ENCODE measurements at places on chromosomes 1 and 21.

- no peak for DNase-seq
Observed at GRCh38 chr1:99963041-99963795, 6.6 kb upstream of the SLC35A3 start.

DNA sequence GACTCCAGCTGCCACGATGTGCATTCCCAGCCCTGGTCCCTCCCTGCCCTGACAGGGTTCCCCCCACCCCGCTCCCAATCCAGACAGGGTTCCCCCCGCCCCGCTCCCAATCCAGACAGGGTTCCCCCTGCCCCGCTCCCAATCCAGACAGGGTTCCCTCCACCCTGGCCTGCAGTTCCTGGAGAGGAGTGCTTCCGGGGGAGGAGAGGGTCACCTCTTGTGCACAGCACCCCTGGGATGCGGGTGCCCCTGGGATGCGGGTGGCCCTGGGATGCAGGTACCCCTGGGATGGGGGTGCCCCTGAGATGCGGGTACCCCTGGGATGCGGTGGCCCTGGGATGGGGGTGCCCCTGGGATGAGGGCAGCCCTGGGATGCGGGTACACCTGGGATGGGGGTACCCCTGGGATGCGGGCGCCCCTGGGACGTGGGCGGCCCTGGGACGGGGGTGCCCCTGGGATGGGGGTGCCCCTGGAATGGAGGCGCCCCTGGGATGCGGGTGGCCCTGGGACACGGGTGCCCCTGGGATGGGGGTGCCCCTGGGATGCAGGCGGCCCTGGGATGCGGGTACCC lies 36.7 kb upstream of the SLC19A1 start:
- no peak for DNase-seq

- DNase-seq = no peak
Observed at GRCh38 chr1:77143529-77144121, 75.6 kb downstream of the PIGK start.

DNA sequence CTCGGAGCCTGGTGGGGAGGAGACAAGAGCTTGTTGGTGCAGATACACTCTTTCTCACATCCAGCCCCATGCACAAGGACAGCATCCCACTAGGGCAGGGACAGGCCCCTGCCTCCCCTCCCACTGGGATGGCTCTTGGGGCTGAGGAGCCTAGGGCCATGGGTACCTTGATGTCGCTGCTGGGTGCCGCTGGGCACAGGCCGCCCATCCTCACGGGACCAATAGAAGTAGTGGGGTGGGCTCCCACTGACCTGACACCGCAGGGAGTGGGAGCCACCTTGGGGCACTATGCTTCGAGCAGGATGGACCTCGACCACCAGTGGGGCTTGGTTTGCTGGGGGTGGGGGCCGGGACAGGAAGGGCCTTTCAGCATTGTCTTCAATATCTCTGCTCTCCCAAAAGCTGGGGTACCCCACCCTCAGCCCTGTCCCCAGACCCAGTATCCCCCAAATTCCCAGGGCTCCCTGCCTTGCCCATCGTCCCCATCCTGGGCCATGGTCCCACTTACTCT lies 47.7 kb downstream of the LDLRAD2 start:
- no peak for DNase-seq

GRCh38 chr1:18440385-18441226 lies 40.1 kb upstream of the KLHDC7A start:
- no peak for DNase-seq

DNA sequence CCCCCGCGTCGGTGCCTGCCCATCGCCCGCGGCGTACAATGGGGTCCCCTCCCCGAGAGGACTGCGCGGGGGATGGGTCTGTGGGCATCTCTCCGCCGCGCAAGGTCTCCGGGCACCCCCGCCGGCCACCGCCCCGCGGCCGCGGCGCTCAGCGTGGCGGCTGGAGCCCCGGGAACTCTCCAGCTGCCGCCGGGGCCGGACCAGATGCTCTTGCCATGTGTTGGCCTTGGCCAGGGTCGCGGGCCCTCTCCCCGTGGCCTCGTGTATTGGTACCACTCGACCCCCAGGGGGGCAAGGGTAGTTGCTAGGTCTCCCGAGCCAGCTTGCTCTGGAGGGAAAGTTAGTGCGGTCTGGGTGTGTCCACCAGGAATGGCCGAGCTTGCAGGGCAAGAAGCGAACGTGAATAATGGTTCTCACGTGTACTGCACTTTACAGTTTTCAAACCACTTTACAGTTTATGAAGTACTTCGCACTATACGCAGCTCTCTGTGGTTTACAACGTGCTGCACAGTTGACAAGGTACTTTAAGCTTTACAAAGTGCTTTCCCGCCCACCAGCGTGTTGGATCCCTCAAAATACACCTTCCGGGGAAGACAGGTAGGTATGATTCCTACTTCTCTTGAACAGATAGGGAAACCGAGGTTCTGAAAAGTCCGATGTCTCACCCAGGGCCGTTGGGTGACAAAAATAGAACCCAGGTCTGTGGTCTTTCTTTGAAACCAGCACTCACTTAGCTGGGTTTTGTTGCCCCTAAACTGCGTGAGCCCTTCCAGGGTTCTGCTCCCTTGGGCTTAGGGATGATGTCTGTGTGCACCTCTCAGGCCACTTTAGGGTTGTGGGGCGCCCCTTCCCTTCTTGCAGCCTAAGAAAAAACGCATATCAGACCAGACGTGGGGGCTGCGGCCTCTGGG lies 1.2 kb downstream of the EPHB2 start:
- peak; percentile 56 for DNase-seq

DNA sequence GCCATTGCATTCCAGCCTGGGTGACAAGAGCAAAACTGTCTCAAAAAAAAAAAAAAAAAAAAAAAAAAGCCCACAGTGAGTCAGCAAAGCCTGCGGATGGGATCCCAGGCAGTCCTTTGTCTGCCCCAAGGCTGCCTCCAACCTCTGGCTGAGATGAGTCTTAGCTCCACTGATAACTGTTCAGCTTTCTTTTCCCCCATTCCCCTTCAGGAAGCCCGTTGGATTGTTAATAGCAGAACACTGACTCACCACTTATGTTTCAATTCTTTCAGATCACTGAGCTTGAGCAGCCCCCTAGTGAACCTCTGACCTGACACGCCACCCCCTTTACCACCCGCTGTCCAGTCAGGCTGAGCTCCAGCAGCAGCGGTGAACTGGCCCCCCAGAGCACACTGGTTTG lies 57.5 kb downstream of the ERG start:
- DNase-seq = no peak

DNA sequence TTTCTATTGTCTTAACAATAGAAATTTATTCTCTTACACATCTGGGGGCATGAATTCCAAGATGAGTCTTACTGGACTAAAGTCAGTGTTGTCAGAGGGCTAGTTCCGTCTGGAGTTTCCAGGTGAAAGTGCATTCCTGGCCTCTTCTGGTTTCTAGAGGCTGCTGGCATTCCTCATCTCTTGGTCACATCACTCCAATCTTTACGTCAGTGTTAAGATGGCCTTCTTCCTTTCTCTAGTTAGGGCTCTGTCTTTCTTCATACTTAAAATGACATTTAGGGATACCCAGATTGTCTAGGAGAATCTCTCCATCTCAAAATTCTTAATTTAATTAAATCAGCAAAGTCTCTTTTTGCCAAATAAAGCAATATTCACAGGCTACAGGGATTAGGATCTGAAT lies 13.3 kb upstream of the PDC start:
- DNase-seq = no peak

GRCh38 chr1:159338018-159338417 lies 35.9 kb downstream of the FCER1A start:
- DNase-seq = no peak

DNA sequence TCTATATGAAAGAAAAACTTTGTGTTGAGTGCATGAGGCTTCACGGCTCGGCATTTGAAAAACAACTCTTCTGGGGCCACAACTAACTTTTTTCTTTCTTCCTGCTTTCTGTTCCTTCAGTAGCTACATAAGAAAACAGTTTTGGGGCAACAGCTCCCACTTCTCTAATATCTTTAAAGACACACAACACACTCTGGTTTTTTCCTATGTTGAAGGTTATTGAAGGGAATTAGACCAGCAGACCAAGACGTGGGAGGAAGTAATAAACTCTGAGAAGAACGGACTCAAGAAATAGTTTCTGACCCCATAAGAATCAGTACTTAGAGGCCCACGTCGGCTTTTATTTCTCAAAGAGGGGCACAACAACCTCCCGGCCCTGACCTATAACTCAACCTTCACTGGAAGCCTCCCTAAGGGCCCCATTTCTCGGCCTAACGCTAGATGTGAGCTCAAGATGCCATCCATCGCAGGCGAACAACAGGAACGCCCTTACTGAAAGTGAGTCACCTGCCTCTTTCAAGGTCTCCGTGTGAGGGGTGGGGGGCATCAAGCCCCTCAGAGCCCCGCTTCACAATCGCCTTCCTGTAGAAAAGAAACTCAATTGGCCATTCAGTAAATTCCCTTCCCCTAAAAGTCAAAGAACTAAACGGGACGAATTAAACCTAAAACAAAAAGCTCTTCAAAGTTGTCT lies 844 bp downstream of the ZMYM6 start:
- peak; percentile 49 for DNase-seq

GRCh38 chr1:167276969-167277368 lies 56.3 kb downstream of the POU2F1 start:
- no peak for DNase-seq

All from iPS-NIHi11 (cell line).